ENCODE measurements at places on chromosomes 5 and 9.
A peak's percentile ranks its signal among the peaks of the same experiment; 100 is the strongest.

- no peak for DNase-seq
- H3K4me1 ChIP-seq = peaks cover 1% of the 10 kb centered on the region
- peaks cover 10% of the 10 kb centered on the region for H3K27me3 ChIP-seq
- peaks cover 21% of the 10 kb centered on the region for H3K36me3 ChIP-seq
Observed at GRCh38 chr5:69312459-69313160, 20.0 kb downstream of the CCDC125 start.

GRCh38 chr5:2702096-2702879 lies 49.2 kb downstream of the IRX2 start:
- H3K27ac ChIP-seq = no peak overlapping the region
- H3K27me3 ChIP-seq = peaks cover 2% of the 10 kb centered on the region
- no peaks in the 10 kb centered on the region for H3K4me1 ChIP-seq
- H3K4me3 ChIP-seq = no peak overlapping the region
- DNase-seq = no peak
- peaks cover 6% of the 10 kb centered on the region for H3K36me3 ChIP-seq

GRCh38 chr5:61347080-61347479 lies 15.0 kb downstream of the ZSWIM6 start:
- no peak for DNase-seq
- no peak overlapping the region for H3K4me3 ChIP-seq
- H3K27ac ChIP-seq = no peak overlapping the region

GRCh38 chr5:80411589-80412219 lies 3.8 kb downstream of the ZFYVE16 start:
- H3K36me3 ChIP-seq = no peaks in the 10 kb centered on the region
- H3K4me3 ChIP-seq = no peak overlapping the region
- peaks cover 4% of the 10 kb centered on the region for H3K27me3 ChIP-seq
- H3K27ac ChIP-seq = no peak overlapping the region

- no peaks in the 10 kb centered on the region for H3K36me3 ChIP-seq
- no peaks in the 10 kb centered on the region for H3K27me3 ChIP-seq
- H3K4me3 ChIP-seq = no peak overlapping the region
- H3K27ac ChIP-seq = no peak overlapping the region
Observed at GRCh38 chr5:53257806-53258373, 148.3 kb upstream of the MOCS2 start.

DNA sequence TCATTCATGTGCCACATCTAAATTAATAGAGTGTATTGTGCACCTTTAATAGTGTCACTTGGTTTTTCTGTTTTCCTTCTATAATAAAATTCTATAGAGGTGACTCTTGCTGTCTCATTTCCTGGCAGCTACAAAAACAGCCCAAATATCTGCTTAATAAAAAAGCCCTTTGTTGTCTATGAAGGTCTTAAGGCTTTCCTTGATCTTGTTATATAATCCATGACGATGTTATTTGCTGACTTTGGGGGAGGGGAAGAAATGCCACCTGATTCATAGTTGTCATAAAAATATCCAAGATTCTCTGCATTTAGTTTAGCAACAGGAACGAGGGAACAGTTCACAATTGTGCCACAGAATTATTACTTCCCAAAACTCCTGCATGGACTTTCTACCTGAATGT lies 31.3 kb downstream of the CPEB4 start:
- no peaks in the 10 kb centered on the region for H3K27me3 ChIP-seq
- DNase-seq = no peak
- no peak overlapping the region for H3K4me3 ChIP-seq
- H3K36me3 ChIP-seq = no peaks in the 10 kb centered on the region
- no peak overlapping the region for H3K27ac ChIP-seq

- peaks cover 4% of the 10 kb centered on the region for H3K4me1 ChIP-seq
- DNase-seq = no peak
- H3K4me3 ChIP-seq = no peak overlapping the region
- no peak overlapping the region for H3K27ac ChIP-seq
- no peaks in the 10 kb centered on the region for H3K36me3 ChIP-seq
Observed at GRCh38 chr5:103260951-103261350, 2.4 kb downstream of the MACIR start.

GRCh38 chr9:123345567-123345955 lies 10.4 kb upstream of the CRB2 start:
- peaks cover 7% of the 10 kb centered on the region for H3K27me3 ChIP-seq
- DNase-seq = no peak
- no peaks in the 10 kb centered on the region for H3K36me3 ChIP-seq
- peak overlapping the region; percentile 55 for H3K27ac ChIP-seq

DNA sequence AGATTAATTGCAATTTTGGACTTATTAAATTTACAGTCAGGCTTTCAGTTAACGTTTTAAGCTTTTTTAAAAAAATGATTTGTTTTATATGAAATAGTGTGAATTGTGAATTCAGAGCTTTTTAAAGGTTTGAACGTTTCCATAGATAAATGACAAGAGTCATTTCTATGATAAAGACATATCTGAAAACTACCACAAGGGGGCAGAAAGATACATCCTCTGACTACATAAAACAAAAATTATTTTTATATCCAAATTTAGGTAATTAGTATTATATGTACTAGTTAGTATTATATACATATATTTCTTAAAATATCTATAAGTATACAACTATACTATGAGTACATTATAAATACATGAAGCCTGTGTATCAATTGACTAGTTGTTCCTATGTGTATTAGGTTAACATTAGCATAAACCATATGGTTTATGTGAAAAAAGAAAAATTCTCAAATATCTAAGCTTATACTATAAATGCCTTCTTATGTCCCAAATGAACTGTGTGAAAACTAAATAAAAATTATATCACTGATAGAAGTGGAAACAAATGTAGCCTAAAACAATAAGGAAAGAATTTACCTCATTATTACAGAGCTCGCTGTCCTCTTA lies 155.2 kb downstream of the MEF2C start:
- H3K27me3 ChIP-seq = no peaks in the 10 kb centered on the region
- H3K4me1 ChIP-seq = peaks cover 20% of the 10 kb centered on the region
- no peak for DNase-seq
- no peak overlapping the region for H3K27ac ChIP-seq
- H3K36me3 ChIP-seq = no peaks in the 10 kb centered on the region

DNA sequence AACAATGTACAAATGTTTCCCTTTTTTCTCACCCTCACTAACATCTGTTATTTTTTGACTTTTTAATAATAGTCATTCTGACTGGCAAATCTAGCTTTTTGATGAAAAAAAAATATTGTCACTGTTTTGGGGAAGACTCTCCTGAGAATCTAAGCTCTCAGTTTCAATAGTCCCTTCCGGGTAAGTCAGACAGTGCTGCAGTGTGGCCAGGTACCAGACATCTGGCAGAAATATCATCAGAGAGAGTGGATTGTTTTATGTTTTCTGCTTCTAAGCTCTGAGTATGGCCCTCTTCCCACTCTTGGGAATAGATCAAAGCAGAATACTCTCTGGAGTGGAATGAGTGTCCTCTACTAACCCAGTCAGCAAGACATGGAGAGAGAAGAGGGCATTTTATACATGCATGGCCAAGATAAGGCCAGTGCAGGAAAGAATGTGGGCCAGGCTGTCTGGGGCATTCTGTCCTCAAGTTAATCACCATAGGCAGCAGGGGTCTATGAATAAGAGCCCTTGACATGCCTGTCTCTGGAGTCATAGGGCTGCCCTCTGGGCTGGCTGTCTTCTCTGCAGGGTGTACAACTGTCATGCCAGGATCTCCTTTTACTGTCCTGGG lies 38.5 kb upstream of the OR2S2 start:
- no peak overlapping the region for H3K27ac ChIP-seq
- H3K4me3 ChIP-seq = no peak overlapping the region
- no peaks in the 10 kb centered on the region for H3K36me3 ChIP-seq
- DNase-seq = no peak
- H3K4me1 ChIP-seq = no peaks in the 10 kb centered on the region

GRCh38 chr9:85200726-85201404 lies 531.3 kb downstream of the NTRK2 start:
- no peak overlapping the region for H3K4me3 ChIP-seq
- no peak overlapping the region for H3K27ac ChIP-seq
- no peak for DNase-seq
- no peaks in the 10 kb centered on the region for H3K27me3 ChIP-seq
- H3K36me3 ChIP-seq = no peaks in the 10 kb centered on the region

DNA sequence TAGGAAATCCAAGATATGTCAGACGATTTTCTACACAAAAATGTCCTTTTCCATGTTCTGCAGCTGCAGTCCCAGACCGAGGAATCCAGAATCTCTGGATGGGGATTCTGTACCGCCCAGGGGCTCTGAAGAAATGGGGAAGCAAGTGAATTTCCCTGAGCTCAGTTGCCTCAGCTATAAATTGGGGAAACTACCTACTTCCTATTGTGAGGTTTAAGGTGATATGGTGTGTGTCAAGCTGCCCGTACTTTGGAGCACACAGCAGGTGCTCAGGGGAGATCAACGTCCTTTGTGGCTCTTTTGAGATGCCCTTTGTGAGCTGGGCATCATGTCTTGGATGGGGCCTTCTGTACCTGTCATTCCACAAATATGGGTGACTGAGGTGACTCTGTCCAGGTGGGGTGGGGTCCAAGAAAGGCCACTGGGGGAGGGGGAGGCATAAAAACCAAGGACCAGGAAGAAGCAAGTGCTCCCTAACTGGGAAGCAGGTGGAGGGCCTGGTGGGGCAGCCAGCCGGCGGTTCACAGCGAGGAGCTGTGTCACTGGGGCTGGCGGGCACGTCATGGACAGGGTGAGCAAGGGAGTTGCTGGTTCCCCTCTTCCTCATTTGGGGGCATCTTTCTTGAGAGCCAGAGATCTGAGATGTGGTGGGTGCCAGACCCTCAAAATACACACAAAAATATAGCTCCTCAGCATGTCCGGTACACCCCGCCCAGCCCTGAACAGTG lies 116.0 kb downstream of the CRB2 start:
- H3K4me1 ChIP-seq = peaks cover 21% of the 10 kb centered on the region
- H3K4me3 ChIP-seq = no peak overlapping the region
- H3K27ac ChIP-seq = no peak overlapping the region
- H3K36me3 ChIP-seq = no peaks in the 10 kb centered on the region
- no peak for DNase-seq

DNA sequence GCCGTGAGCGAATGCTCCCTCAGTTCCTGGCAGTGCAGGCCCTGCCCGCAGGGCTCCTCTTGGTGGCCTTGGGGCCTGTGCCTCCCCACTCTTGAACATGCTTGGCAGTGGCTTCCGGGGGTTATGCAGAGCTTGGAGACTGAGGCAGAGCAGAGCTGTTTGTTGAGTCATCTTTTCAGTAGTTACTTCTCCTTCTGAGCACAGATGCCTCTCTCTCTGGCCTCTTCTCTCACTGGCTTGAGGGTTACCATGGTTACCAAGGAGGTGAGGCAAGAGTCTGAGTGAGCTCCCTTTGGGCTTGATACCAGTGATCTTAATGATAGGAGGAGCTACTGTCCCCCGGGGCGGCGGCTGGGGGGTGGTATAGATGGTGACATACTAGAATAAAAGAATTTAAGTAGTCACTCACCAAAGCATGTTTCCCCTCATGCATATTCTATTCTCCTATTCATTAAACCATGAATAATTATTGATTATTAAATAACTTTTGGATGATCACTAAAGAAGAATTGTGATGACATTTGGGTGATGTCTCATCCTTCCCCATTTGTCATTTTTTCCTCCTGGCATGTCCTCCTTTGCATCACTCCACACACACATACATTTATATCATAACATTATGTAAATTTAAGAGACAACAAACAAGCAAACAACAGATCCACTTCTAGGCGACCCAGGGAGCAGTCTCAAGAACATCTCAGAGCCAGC lies 111.1 kb downstream of the ARHGAP26 start:
- no peak for DNase-seq
- H3K4me3 ChIP-seq = no peak overlapping the region
- no peaks in the 10 kb centered on the region for H3K36me3 ChIP-seq

DNA sequence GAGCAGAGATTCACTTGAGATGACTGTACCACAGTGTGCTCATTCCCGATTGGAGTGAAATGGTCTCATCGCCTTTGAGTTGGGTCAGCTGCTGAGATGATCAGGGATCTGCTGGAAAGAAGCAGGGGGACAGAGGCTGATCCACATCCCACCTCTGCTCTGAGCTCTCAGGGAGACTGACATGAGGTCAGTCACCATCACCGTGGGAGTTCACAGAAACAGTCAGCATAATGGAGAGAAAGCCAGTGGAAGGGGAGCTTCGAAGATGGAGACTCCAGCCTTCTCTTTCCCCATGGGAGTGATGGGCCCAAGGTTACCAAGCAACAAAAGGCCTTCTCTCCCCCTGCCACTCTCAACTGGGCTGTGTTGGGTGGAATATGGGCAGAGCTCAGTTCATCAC lies 276.4 kb downstream of the CDK5RAP2 start:
- DNase-seq = no peak
- H3K27ac ChIP-seq = no peak overlapping the region
- peaks cover 6% of the 10 kb centered on the region for H3K27me3 ChIP-seq
- H3K4me1 ChIP-seq = peaks cover 4% of the 10 kb centered on the region

GRCh38 chr5:149618581-149619248 lies 37.4 kb downstream of the ARHGEF37 start:
- peak; percentile 56 for DNase-seq
- H3K27ac ChIP-seq = no peak overlapping the region
- no peaks in the 10 kb centered on the region for H3K36me3 ChIP-seq
- H3K4me3 ChIP-seq = no peak overlapping the region
- peaks cover 4% of the 10 kb centered on the region for H3K27me3 ChIP-seq

DNA sequence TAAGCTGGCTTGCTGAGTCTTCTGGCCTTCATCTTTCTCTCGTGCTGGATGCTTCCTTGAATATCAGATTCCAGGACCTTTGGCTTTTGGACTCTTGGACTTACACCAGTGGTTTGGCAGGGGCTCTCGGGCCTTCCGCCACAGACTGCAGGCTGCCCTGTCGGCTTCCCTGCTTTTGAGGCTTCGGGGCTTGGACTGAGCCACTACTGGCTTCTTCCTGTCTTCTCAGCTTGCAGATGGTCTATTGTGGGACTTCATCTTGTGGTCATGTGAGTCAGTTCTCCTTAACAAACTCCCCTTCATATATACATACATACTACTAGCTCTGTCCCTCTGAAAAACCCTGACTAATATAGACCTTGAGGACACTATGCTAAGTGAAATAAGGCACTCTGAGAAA lies 78.3 kb upstream of the SSBP2 start:
- H3K27ac ChIP-seq = no peak overlapping the region
- H3K36me3 ChIP-seq = no peaks in the 10 kb centered on the region
- peaks cover 6% of the 10 kb centered on the region for H3K4me1 ChIP-seq

- H3K27ac ChIP-seq = no peak overlapping the region
- no peaks in the 10 kb centered on the region for H3K27me3 ChIP-seq
- H3K36me3 ChIP-seq = no peaks in the 10 kb centered on the region
- no peaks in the 10 kb centered on the region for H3K4me1 ChIP-seq
Observed at GRCh38 chr9:13816837-13817236, 497.1 kb downstream of the NFIB start.

- no peak for DNase-seq
- no peak overlapping the region for H3K27ac ChIP-seq
- peaks cover 2% of the 10 kb centered on the region for H3K4me1 ChIP-seq
- H3K36me3 ChIP-seq = no peaks in the 10 kb centered on the region
- H3K4me3 ChIP-seq = no peak overlapping the region
Observed at GRCh38 chr9:137055385-137056364, 1.8 kb upstream of the ENTPD2 start.

- no peaks in the 10 kb centered on the region for H3K4me1 ChIP-seq
- H3K4me3 ChIP-seq = no peak overlapping the region
- H3K27ac ChIP-seq = no peak overlapping the region
- peaks cover 1% of the 10 kb centered on the region for H3K27me3 ChIP-seq
- no peak for DNase-seq
- no peaks in the 10 kb centered on the region for H3K36me3 ChIP-seq
Observed at GRCh38 chr9:73613092-73613701, 461.5 kb downstream of the ANXA1 start.
